Psoas muscle (tissue), 8 donors: ENCODE measurements at places on chromosomes 7 and 10. TPM values are rescaled to one million over a fixed set of nuclear protein-coding genes. Genes with fewer than 3 reads are reported as not detected.
A peak's percentile ranks its signal among the peaks of the same experiment; 100 is the strongest.

The ZNF32 gene
- 50.8 TPM for total RNA-seq

The VSTM4 gene
- 2.4 TPM for total RNA-seq

The FAM221A gene
- total RNA-seq: 1.9 TPM

The SPDYE6 gene
- total RNA-seq: not detected

The SPOCK2 gene
- 5.3 TPM for total RNA-seq

The SLC26A5 gene
- not detected for total RNA-seq

The CEP55 gene
- total RNA-seq: not detected

The FAM237B gene
- total RNA-seq: not detected

The CYP2C19 gene
- total RNA-seq: not detected

The FGFR2 gene
- 0.36 TPM for total RNA-seq

The UTF1 gene
- total RNA-seq: not detected

The MACC1 gene
- not detected for total RNA-seq

GRCh38 chr10:84706875-84707274, 378.5 kb downstream of the CCSER2 start:
- no peak for DNase-seq

GRCh38 chr7:140695381-140695780, 1.1 kb upstream of the NDUFB2 start:
- DNase-seq: no peak

DNA sequence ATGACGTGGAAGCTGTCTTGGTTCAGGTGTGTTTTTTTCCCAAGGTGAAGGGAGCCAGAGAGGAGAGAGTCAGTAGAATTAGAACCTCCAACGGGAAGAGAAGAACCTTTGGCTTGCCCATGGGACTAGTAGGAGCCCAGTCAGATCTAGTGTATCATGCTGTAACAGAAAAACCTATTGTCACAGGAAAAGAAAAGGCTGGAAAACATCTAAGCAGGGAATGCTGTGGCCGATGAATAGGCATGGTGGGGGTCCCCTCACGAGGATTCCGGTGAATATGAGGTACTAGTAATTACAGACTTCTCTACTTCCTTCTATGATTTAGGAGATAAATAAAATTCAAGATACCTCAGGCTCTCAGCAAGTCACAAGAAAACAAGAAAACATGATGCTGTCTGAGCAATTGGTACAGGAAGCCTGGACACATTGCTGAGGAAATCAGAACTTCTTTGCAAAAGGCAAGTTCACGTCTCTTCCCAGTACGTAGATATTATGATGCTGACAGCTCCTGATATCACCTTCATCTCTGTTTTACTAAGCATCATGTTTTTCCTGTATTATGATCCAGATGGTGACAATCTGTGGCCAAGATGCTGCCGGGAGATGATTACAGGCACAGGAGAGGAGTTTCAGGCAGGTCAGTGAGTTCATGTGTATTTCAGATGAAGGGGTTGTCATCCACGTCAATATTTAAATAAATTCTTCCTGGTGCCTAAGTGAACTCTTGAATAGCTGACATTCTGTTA, 54.3 kb upstream of the NPY start:
- DNase-seq: no peak

DNA sequence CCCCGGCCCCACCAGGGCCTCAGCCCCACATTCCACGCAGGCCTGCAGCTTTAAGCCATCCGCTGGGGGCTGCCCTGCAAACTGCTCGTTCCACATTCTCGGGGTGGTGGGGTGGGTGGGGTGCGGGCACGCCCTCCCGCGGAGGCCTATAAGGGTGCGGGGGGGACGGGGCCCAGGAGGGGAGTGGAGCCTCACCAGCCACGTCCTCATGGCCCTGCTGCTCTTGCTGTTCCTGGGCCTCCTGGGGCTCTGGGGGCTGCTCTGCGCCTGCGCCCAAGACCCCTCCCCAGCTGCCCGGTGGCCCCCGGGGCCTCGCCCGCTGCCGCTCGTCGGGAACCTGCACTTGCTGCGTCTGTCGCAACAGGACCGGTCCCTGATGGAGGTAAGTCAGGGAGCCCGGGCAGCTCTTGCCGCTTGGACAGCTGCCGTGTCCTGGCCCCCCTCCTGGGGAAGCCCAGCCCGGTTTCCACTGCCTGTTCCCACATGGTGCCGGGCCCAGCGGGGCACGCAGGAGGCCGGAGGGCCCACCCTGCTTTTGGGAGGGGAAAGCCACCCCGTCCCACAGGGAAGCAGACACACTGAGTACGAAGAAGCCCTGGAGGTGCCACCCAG, at the start of gene CYP2W1:
TSS of gene CYP2W1 (plus strand) at position 178 of the 612 bp plus-strand sequence. CDS start at position 209, 31 bp downstream.
- no peak for DNase-seq

DNA sequence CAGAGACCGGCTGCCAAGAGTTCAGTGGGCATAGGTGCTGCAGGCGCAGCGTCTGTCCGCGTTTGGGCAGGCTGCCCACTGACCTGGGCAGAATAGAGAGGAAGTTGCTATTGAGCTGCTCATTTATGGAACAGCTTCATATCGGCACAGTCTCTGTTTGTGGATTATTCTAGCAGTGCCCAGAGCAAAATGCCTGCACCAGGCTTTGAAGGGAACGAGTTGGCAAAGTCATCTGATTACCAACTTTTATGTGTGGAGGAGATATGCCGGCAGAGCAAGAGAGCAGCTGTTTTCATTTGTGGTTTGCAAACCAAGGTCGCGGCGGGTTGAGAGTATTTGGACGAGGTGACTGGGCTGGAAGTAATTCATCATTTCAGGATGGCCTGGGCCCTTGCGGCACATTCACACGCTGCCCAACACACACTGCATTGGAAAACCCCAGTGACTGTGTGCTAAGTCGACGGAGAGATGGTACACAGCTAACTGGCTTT, 228.5 kb downstream of the TCERG1L start:
- no peak for DNase-seq

DNA sequence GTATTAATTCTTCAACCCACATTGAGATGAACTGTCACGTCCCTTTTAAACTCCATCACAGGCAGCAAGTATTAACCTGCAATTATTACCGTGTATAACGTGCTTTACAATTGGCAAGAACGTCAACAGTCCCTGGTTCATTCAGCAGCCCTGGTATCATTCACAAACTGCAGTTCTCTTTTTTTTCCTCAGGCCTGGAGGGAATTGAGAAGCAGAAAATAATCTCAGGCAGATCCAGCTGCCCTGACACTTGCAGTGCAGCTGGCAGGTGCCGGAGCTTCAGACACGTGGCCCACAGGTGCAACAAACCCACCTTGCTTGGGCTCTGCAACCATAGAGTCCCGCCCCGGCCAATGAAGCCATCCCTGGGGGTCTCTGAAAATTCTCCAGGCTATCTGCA, 137.3 kb downstream of the PLXNA4 start:
- no peak for DNase-seq

DNA sequence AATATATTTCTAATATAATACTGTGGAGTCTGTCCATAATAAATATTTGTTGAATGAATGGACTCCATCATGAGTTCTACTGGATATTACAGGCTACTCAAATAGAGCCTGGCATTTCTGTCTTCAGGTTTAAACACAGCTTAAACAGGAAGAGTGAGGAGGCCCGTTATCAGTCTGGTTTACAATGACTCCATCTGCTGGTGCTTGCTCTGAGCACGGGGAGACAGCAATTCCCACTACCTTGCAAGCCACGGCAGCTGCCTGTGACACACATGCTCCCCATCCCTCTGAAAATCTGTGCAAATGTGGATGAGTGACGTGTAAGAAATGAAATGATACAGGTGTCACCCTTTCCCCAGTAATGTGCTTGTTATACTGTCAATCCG, 293.5 kb upstream of the IMMP2L start:
- DNase-seq: no peak

DNA sequence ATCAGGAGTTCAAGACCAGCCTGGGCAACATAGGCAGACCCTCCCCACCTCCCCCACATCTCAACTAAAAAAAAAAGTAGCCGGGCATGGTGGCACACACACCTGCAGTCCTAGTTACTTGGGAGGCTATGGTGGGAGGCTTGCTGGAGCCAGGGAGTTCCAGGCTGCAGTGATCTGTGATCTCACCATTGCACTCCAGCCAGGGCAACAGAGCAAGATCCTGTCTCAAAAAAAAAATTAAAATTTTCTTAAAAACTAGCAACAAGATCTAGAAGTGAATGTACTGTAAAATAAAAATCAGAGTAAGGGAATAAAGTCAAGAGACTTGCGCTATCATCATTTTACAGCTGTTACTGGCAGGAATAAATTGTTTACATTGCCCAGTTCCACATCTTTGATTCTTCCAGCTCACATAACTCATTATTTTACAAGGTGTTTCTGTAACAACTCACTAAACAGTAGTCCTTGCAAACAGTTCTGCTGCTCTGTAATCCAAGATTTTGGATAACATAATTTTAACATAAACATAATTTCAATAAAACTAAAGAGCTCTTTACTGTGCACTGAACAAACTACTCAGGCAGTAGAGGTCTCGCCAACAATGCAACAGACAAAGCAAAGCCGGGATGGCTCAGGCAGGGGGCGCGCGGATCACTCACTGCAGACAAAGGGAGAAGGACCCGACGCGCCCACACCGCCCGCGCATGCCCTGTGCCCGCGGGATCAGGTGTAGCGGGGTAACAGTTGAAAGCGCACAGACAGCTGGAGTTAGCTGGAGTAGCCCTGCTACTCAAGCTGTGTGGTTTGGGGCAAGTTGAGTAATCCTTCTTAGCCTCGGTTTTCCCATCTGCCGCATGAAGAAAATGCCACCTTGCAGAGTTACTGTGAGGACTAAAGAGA, 73.3 kb upstream of the NFE2L3 start:
- peak; percentile 66 for DNase-seq

DNA sequence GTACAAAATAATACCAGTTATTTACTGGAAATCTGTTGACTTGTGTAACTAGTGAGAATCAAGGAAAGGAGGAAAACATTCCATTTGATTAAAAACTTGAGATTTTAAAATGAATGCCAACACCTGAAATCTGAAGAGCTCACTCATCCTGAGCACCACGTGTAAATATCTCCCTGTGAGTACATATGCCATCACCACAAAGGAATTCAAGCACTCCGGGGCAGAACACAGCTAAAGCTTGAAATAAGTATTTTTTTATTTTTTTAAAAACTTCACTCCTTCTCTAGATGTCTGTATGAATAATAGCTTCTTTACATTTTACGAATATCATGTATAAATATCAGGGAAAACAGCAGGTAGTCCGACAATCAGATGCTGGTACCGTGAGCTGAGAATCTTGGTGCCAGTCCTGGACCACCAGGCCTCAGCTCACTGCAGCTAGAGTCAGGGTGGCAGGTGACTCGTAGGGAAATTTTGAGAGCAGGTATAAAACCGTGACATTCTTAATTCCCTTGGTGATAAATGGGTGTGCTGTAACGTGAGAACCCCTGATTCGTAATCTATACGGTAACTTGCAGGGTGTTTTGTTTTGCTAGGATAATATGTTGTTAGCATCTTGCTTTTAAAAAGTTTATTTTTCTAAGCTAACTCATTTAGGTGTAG, 12.7 kb downstream of the LMTK2 start:
- DNase-seq: no peak

GRCh38 chr7:34675749-34676374, 17.8 kb downstream of the NPSR1 start:
- DNase-seq: no peak

- DNase-seq: no peak
These were observed 103.2 kb upstream of the PPP2R2D start for GRCh38 chr10:131797626-131798025.

- no peak for DNase-seq
These were observed 25.5 kb downstream of the TSPAN13 start for GRCh38 chr7:16779051-16779450.

DNA sequence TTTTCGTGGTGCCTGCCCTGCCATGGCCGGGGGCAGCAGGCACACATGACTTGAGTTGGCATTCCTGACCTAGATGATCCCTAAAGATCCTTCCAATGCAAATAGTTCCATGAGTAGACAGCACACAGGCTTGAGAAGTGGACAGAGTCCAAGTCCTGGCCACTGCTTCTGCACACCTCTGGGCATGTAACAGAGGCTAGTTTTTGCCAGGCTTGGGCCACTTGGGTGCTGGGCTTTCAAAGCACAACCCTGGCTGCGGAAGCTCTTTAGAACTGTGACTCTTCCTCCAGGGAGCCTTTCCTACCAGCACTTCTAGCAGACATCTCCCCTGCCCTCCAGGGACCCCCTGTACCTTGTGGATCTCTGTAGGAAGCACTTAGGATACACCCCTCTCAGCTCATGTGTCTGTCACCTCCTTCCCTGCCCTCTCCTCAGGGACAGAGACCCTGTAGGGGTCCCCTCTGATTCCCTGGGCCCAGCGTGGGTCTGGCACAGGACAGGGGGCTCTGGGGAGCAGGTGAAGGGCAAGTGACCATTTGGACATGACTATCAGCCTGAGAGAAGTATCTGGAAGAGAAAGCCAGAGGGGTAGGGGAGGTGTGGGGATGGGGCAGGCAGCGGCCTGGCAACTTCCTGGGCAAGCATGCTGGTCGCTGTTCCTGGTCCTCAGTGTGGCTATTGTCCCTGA, 36.2 kb downstream of the ZCCHC24 start:
- DNase-seq: peak; percentile 52

- DNase-seq: no peak
These were observed 21.3 kb upstream of the TTYH3 start for GRCh38 chr7:2610466-2610865.

DNA sequence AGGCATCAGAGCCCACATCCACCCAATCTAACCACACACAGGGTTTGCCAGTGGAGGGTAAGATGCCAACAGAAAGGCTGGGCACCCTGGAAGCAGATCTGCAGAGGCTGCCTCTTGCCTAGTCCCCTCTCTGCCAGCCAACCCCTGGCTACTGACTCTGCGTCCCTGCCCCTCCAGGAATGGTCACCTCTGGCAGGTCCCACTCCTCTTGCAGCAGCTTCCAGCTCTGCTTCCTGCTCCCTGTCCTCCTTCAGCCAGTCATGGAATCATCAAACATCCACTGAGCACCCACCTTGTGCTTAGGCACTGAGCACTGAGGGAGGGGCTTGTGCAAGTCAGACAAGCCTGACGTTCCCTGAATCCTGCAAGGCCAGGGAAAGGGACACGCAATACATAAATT, 20.1 kb upstream of the HABP2 start:
- DNase-seq: no peak
